ENCODE measurements at places on chromosomes 1 and 21. TPM values are rescaled to one million over a fixed set of nuclear protein-coding genes. Genes with fewer than 3 reads are reported as not detected.

The BCAR3 gene
- total RNA-seq, result 47.2 TPM

The KCNN3 gene
- 17.0 TPM for total RNA-seq

DNA sequence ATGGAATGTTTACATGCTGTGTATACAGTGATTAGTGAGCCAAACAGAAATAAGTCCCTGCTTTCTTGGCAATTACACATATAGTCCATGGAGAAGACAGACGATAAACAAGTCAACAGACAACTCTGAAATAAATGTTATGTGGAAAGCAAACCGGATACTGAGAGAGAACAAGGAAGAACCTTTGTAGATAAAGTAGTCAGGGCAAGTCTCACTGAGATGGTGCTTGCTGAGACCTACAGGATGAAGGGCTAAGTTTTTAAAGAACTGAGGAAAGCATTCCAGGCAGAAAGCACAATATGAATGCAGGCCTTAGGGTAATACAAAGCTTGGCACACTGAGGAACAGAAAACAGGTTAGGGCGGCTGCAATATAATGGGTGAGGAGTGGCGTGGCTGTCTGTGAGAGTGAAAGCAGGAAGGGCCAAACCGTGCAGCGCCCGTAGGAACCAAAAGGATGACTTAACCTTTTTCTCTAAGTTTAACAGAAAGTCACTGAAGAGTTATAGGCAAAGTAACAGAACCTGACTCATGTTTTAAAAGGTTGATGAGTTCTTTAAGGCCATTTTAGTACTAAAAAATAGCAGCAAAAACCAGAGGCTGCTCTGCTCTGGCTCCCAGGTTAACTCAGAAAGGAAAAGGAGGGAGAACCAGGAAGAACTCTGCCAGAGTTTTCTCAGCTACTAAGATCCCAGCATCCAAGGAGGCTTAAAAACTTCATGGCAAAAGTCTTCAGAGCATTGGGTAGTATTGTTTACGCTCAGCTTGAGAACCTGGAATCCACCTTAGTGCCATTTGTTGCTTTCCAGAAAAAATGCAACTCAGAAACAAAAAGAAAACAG is 8.7 kb upstream of the TTF2 start:
- no peak overlapping the region for H3K4me3 ChIP-seq
- no peak overlapping the region for H3K27ac ChIP-seq
- H3K27me3 ChIP-seq, result no peaks in the 10 kb centered on the region
- H3K4me1 ChIP-seq, result no peaks in the 10 kb centered on the region
- no peaks in the 10 kb centered on the region for H3K36me3 ChIP-seq

- no peaks in the 10 kb centered on the region for H3K36me3 ChIP-seq
- H3K4me1 ChIP-seq, result no peaks in the 10 kb centered on the region
- DNase-seq, result no peak
- no peak overlapping the region for H3K27ac ChIP-seq
Measured at GRCh38 chr1:57901208-57901919, 477.5 kb upstream of the DAB1 start.

DNA sequence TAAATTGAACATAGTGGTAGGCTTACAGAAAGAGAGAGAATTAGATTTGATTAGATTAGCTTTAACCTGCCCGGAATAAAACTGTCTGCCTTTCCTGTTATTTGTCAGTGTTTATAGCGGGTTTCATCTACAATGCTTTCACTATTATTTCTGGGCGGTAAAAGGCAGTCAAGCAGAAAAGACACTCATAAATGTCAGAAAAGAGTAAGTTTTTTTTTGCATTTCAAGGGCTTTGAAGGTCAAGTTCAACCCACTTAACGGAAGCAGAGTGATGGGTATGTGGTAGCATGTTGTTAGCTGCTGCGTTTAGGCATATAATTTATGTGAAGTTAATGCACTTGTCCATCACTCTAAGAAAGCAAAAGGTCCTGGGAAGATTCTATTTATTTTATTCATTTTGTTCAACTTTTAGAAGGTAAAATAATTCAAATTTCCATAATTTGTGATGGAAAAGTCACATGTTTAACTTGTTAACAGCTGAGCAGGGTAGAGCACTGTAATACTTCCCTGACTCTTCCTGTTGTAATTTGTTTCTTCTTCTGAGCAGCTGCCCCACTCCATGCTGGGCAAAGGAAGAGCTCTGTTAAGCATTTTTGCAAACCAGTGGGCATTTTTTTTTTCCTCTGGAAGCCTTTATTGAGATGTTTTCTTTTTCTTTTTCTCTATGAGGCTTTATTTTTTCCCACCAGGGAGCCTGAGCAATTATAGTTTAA is 220.1 kb downstream of the ST6GALNAC3 start:
- no peaks in the 10 kb centered on the region for H3K27me3 ChIP-seq
- H3K4me3 ChIP-seq, result no peak overlapping the region
- no peak for DNase-seq
- no peak overlapping the region for H3K27ac ChIP-seq

The LRRN2 gene
- 3.6 TPM for total RNA-seq

DNA sequence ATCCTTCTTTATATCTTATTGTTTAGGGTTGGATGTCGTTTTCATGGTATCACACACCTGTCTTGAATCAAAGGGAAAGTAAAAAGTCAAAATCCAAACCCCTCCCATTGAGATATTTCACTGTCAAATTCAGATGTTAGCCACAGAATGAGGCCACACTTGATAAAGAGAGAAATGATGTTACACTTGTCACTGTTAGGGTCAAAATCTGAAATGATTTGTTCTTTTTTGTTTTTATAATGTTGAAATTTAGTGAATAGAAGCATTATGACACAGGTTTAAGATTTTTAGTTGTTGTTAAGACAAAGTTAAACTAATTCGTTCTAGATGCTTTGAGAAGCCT is 13.1 kb downstream of the NFIA start:
- H3K4me1 ChIP-seq, result peaks cover 96% of the 10 kb centered on the region
- H3K27me3 ChIP-seq, result no peaks in the 10 kb centered on the region
- H3K4me3 ChIP-seq, result peak overlapping the region; percentile 24
- DNase-seq, result no peak
- no peaks in the 10 kb centered on the region for H3K36me3 ChIP-seq

The AVPR1B gene
- not detected for total RNA-seq

The ACP6 gene
- 15.2 TPM for total RNA-seq

The MYBPH gene
- not detected for total RNA-seq

DNA sequence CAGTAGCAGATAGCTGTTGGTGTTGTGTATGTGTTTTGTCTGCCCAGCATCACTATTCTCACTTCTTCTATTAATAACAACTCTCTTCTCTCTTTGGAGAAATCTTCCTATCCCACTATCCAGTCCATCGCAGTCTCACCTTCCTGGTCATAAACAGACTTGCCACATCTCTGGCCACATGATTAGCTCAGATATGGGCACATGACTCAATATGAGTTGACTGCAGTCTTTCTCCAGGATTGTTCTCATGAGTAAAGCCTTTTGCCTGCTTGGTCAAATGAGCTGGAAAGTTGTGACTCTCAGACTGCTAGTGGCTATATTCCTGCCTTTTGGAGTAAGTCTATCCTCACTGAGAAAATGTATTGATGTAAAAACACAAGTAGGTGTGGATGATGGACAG is 32.9 kb upstream of the TADA1 start:
- H3K4me1 ChIP-seq, result no peaks in the 10 kb centered on the region
- no peaks in the 10 kb centered on the region for H3K27me3 ChIP-seq
- no peak overlapping the region for H3K27ac ChIP-seq
- no peaks in the 10 kb centered on the region for H3K36me3 ChIP-seq
- no peak overlapping the region for H3K4me3 ChIP-seq

The CXADR gene
- total RNA-seq, result 1.4 TPM

The SPATA21 gene
- total RNA-seq, result not detected

DNA sequence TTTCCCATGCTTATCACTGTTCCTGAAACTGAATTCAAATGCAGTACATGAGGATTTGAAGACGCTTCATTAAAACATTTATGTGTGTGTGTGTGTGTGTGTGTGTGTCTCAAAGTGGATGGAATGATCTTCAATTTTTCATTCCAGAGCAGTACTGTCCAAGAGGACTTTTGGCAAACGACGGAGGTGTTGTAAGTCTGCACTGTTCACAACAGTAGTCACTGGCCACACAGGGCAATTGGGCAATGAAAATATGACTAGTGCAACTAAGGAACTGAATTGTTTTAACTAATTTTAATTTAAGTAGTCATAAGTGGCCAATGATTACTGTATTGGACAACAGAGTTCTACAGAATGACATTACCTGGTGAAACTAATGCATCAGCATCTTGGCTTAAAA is 5.0 kb downstream of the TAF5L start:
- DNase-seq, result no peak
- no peaks in the 10 kb centered on the region for H3K27me3 ChIP-seq
- no peak overlapping the region for H3K27ac ChIP-seq
- H3K36me3 ChIP-seq, result no peaks in the 10 kb centered on the region
- peaks cover 33% of the 10 kb centered on the region for H3K4me1 ChIP-seq
- no peak overlapping the region for H3K4me3 ChIP-seq

The RBM11 gene
- total RNA-seq, result 0.42 TPM

- DNase-seq, result no peak
- H3K27me3 ChIP-seq, result no peaks in the 10 kb centered on the region
- no peaks in the 10 kb centered on the region for H3K36me3 ChIP-seq
- no peak overlapping the region for H3K27ac ChIP-seq
- peak overlapping the region; percentile 42 for H3K4me3 ChIP-seq
Measured at GRCh38 chr1:245166471-245166885, 11.7 kb downstream of the KIF26B start.

The PLK3 gene
- 46.4 TPM for total RNA-seq

DNA sequence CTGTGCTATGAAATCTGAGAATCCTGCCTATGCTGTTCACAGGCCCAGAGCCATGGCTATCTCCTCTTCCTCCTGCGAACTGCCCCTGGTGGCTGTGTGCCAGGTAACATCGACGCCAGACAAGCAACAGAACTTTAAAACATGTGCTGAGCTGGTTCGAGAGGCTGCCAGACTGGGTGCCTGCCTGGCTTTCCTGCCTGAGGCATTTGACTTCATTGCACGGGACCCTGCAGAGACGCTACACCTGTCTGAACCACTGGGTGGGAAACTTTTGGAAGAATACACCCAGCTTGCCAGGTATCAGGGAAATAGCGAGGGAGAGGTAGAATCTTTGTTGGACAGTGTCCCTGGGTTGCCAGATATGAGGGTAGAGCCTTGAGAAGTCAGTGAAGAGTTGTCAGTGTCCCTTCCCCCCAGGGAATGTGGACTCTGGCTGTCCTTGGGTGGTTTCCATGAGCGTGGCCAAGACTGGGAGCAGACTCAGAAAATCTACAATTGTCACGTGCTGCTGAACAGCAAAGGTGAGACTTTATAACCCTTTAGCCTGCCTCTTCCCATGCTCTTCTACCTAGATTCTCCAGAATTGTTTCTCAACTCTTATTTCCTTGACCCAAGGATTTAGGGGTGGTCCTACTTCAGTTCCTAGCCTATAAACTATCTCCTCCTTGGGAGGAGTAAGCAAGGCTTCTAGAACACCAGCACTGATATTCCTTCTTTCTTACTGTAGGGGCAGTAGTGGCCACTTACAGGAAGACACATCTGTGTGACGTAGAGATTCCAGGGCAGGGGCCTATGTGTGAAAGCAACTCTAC is 1.4 kb downstream of the NIT1 start:
- no peaks in the 10 kb centered on the region for H3K27me3 ChIP-seq
- DNase-seq, result no peak
- H3K27ac ChIP-seq, result peak overlapping the region; percentile 95
- H3K36me3 ChIP-seq, result peaks cover 38% of the 10 kb centered on the region

The MPZ gene
- 18.4 TPM for total RNA-seq

DNA sequence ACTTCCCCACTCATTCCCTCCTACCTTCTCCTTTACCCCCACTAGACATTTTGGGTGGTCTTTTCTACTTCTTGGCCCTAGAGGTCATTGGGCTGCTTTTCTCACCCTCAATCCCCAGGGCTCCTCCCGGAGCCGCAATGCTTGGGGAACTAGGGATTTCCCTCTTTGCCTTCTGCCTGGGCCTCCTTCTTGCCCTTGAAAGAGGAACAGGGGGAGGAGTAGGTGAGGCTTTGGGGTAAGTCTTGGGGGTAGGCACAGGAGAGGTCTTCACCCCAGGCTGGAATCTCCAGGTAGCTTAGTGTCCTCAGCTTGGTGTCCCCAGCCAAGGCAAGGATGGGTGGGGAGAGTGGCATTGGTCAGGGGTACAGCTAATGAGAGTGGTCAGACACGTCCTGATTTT is 56.2 kb upstream of the EPS8L3 start:
- no peaks in the 10 kb centered on the region for H3K27me3 ChIP-seq
- no peak overlapping the region for H3K4me3 ChIP-seq
- H3K36me3 ChIP-seq, result no peaks in the 10 kb centered on the region
- H3K27ac ChIP-seq, result no peak overlapping the region

The SLAMF6 gene
- 1.4 TPM for total RNA-seq

DNA sequence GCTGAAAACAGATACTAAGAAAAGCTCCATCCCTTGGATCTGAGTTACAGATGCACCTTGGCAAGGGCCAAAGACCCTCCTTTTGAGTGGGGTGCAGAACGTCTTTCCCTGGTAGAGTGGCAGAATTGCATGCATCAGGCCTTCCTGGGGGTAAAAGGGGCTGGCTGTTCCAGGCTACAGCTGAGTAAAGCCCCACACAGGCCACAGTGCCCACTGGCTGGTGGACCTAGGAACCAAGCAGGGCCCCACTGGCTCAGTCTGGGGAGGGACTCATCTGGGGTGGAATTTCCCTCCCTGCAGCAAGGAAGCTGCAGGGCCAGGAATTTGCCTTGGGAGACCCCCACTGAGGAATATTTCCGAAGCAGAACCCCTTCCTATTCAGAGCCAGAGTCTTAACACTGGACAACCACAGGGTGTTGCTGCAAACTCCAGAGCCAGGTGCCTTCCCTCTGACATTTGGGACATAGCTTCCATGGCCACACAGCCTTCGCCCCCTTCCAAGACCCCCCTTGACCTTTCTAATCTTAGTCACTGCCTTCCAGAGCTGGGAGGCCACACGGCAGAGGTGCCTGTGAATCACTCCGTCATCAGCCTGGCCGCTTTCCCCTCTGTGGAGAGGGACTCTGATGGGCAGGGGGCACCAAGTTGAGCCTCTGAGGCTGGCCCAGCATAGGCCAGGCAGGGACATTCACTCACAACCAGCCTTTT is 52.5 kb downstream of the LACTBL1 start:
- H3K27me3 ChIP-seq, result no peaks in the 10 kb centered on the region
- H3K27ac ChIP-seq, result no peak overlapping the region
- H3K36me3 ChIP-seq, result no peaks in the 10 kb centered on the region
- peaks cover 27% of the 10 kb centered on the region for H3K4me1 ChIP-seq

DNA sequence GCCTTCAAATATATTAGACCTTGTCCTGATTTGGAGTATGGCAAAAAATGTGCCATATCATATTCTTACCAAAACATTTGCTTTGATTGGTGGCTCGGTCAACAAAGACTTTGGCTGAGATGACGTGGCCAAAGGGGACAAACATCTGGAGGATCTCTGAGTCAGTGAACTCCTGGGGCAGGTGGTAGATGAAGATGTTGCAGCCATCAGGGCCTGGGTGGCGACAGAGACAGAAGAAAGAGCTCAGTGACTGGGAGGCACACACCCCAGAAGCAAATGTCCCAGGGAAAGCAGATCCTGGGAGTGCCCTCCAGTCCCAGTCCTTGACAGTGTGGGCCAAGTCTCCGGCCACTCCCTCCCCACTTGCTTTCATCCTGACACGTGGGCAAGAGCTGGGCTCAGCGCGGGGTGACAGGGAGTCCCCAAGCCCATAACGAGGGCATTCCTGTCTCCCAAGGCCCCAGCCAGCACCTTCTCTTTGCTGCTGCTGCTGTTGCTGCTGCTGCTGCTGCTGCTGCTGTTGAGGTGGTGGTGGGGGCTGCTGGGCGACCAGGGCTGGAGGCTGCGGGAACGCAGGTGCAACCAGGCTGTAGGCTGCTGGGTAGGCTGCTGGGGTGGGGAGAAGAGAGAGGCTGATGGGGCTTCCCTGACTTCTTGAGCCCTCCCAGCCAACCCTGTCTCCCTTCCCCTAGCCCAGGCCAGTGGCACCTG is 10.7 kb downstream of the CELF3 start:
- H3K4me1 ChIP-seq, result no peaks in the 10 kb centered on the region
- no peak overlapping the region for H3K27ac ChIP-seq
- H3K36me3 ChIP-seq, result peaks cover 5% of the 10 kb centered on the region
- no peaks in the 10 kb centered on the region for H3K27me3 ChIP-seq
- no peak for DNase-seq

- no peaks in the 10 kb centered on the region for H3K36me3 ChIP-seq
- no peaks in the 10 kb centered on the region for H3K27me3 ChIP-seq
- no peak for DNase-seq
Measured at GRCh38 chr1:38677756-38678155, 181.8 kb downstream of the RRAGC start.
